Hepatic stellate cell (primary cell): ENCODE measurements at places on chromosomes 2 and 18.

DNA sequence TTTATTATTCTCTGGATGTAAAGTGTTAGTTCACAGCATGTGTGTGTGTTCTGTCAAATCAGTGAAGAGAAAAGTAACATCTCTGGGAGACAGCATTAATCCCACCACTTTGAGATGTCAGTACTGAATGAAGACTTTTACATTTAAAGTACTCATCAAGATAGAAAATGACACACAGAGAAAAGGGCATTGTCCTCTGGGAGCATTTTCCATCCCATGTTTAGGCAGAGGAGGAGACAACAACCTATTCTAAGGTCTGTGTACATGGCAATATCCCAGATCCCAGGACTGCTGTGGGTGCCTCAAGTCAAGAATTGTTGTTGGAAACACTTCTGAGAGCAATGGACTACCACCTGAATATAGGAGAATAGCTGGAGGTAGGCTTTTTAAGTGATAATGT, 201.5 kb downstream of the PPP1R1C start:
- no peak for DNase-seq

DNA sequence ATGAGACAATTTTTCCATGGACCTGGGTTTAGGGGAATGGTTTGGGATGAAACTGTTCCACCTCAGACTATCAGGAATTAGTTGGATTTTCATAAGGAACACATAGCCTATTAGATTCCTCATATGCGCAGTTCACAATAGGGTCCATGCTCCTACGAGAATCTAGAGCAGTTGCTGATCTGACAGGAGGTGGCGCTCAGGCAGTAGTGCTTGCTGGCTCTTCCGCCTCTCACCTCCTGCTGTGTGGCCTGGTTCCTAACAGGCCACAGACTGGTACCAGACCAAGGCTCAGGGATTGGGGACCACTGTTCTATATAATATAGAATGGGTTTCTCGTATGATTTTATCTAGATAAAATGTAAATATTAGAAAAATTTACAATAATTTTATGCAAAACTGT, 338.7 kb downstream of the CPS1 start:
- DNase-seq: no peak

GRCh38 chr2:217996361-217996760, 6.4 kb downstream of the TNS1 start:
- peak; percentile 78 for DNase-seq

DNA sequence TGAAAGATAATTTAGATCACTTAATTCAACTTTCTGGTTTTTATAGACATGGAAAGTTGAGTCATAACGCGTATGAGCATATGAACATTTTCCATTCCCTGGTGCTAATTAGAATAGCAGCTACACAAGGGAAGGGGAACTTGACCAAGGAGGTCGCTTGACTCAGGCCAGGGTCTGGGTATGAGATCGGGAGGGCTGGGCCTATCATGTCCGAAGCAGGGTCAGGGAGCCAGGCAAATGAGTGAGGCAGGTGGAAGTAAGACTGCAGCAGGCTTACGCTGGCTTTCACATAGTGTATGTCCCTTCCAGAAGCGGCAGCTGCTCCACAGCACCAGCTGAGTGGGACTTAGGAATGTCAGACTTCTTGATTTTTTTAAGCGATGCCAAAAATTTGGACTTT, 14.7 kb downstream of the RALB start:
- no peak for DNase-seq

GRCh38 chr2:241154915-241155314, 4.6 kb downstream of the PPP1R7 start:
- no peak for DNase-seq
